ENCODE measurements at places on chromosomes 12 and 14.
A peak's percentile ranks its signal among the peaks of the same experiment; 100 is the strongest.

- DNase-seq = no peak
Observed at GRCh38 chr12:16056910-16057309, 145.8 kb downstream of the DERA start.

- peak; percentile 89 for DNase-seq
Observed at GRCh38 chr12:6773590-6774351, 1.5 kb downstream of the LAG3 start.

GRCh38 chr14:81940651-81941050 is 407.0 kb upstream of the SEL1L start:
- no peak for DNase-seq

DNA sequence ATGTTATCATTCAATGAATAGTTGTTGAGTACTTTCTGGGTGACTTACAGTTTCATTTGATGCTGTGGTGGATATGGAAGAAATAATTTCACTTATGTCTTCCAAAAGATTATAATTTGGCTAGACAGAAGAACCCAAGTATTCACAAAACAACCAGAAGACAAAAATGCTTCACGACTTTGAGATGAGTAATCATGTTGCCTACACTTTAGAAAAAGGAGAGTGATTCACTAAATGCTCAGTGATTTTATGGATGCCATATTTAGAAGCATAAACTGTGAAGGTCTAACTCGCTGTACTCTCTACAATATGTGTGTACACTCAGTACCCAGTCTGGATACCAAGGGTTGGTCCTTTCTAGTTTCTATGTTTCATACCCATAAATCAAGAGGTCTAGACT is 101.3 kb upstream of the E2F7 start:
- DNase-seq = no peak

DNA sequence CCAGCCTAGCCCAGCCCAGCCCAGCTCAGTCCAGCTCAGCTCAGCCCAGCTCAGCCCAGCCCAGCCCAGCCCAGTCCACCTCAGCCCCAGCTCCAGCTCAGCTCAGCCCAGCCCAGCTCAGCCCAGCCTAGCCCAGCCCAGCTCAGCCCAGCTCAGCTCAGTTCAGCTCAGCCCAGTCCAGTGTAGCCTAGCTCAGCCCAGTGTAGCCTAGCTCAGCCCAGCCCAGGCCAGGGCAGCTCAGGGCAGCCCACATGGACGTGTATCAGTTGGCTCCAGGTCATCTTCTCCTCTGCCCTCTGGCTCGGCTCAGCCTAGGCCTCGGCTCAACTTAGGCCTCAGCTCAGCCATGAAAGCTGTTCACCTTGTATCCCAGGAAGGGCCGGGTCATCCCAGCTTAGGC is 64.7 kb downstream of the TMEM121 start:
- DNase-seq = peak; percentile 43

GRCh38 chr14:32908196-32909084 is 30.2 kb upstream of the NPAS3 start:
- DNase-seq = no peak

GRCh38 chr14:85909581-85909980 is 379.6 kb downstream of the FLRT2 start:
- DNase-seq = no peak

GRCh38 chr12:122411537-122411936 is 10.9 kb downstream of the CLIP1 start:
- no peak for DNase-seq

DNA sequence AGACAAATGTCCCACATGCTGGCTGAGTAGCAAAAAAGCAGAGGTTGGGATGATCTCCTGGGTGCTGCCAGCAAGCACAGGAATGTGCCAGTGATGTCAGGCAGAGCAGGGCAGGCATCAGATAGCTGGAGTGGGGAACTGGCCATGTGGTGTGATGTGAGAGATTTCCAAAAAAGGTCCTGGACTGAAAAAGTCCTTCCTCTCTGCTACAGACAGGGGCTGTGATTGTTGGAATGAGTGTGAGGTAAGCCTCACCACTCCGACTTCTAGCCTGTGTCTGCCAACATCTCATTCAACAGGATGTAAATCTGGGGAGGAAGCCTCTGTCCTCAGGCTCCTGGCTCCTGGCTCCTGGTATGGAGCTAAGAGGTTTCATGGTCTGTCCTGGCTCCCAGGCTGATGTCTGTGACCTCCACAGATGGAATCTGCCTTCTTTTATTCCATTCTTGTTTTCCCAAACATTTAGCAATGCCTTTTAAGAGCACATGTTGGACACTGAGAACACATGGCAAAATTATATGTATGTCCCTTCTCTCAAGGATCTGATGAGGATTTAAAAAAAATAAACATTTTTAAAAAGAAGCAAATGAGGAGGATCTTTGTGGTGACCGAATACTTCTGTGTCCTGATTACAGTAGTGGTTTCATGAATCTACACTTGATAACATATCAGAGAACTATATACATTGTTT is 50.1 kb upstream of the STK38L start:
- DNase-seq = no peak

DNA sequence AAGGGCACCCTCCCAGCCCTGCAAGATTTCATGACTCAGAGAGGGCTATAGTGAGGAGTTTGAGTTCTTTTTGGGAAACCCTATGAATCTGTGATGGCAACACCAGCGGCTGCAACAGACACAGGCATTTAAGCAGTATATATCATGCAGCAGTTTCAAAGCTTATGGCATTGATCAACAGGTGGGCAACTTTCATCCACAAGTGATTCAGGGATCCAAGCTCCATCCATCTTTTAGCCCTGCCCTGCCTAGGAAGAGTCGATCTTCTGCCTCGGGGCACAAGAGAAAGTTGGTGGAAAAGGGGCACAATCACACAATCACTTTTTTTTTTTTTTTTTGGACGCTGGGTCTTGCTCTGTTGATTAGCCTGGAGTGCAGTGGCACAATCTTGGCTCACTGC is 8.3 kb upstream of the FAM222A start:
- DNase-seq = no peak

GRCh38 chr12:42960087-42960527 is 370.6 kb upstream of the PRICKLE1 start:
- DNase-seq = no peak

GRCh38 chr12:104756901-104757300 is 201.2 kb downstream of the SLC41A2 start:
- no peak for DNase-seq

GRCh38 chr14:79581912-79582576 is 629.3 kb downstream of the DIO2 start:
- no peak for DNase-seq
